ENCODE measurements at places on chromosomes 3 and 15.

GRCh38 chr15:46956881-46957280 lies 760.4 kb upstream of the SEMA6D start:
- DNase-seq, result no peak

GRCh38 chr3:122942937-122943827 lies 84.4 kb downstream of the SEMA5B start:
- peak; percentile 43 for DNase-seq

GRCh38 chr15:81304226-81304625 lies 19.7 kb downstream of the STARD5 start:
- DNase-seq, result no peak

- no peak for DNase-seq
Measured at GRCh38 chr3:25960776-25961175, 170.9 kb downstream of the OXSM start.

GRCh38 chr3:100023150-100023549 lies 91.2 kb downstream of the FILIP1L start:
- no peak for DNase-seq

GRCh38 chr3:41011854-41012253 lies 187.5 kb upstream of the CTNNB1 start:
- no peak for DNase-seq

GRCh38 chr15:43125100-43125661 lies 8.2 kb upstream of the TMEM62 start:
- no peak for DNase-seq

GRCh38 chr15:95327661-95328060 lies 1002.8 kb upstream of the NR2F2 start:
- no peak for DNase-seq

DNA sequence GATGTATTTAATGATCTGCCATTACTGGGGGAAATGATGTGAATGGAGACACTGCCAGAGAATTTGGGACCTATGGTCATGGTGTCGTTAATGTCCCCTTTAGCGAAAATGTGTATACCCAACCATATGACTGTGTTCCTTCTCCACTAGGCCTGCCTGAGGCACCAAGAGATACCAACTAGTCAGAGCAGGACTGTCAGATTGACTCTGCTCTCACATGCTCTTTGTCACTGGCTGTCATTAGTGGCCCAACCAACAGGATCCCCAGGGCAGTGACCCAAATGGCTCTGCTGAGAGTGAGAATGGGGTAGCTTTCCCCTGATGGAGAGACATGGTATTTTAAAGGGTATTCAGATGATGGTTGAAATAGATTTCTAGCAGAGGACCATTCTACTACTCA lies 2.8 kb downstream of the TAGLN3 start:
- DNase-seq, result no peak

Data from uterus (tissue), 4 donors.